Activated effector memory CD4-positive, alpha-beta T cell treated with anti-CD3 and anti-CD28 coated beads, Interleukin-2, amount 50 U/mL, for 16 hours (primary cell): ENCODE measurements at places on chromosomes 13 and 19.

- no peak for DNase-seq
Observed at GRCh38 chr13:39811051-39811450, 155.6 kb downstream of the COG6 start.

GRCh38 chr19:58511353-58512208 lies at the start of gene SLC27A5:
TSS of gene SLC27A5 (minus strand) at chr19:58511992. CDS start at chr19:58511955, 37 bp downstream.
- no peak for DNase-seq

DNA sequence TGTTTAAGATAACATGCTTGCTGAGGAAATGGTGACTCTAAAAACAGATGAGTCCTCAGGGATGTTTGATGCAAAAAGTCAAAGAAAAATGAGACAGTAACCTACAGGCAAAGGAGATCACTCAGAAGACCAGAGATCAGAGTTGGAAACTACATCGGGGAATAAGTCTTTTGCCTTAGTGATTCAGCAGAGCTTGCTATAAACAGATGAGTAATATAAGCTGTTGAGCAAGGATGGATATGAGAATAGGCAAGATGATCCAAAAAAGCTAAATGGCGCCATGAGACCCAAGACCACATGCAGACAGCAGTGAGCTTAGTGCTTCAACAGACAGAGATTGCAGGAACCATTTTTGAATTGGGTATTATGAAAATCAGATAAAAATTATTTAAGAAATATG lies 168.6 kb downstream of the POSTN start:
- DNase-seq: no peak

DNA sequence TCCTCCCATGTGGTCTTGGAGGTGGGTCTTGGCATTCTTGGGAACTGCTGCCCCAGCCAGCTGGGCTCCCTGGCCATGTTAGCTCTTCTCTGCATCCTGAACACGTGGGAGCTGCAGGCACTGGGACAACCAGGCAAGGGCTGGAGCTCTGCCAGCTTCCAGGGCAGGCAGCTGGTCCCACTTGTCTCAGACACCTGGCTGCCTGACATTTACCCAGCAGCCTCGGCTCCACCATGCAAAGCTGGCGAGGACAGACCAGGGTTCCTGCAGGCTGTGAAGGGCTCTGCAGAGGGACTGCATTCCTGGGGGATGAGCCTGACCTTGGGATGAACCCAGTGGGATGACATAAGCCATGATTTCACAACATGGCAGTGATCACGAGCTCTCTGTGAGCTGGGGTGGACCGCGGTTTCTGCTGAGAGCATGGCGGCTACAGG lies 99.0 kb upstream of the TSHZ3 start:
- no peak for DNase-seq

GRCh38 chr13:100525453-100526317 lies 62.9 kb downstream of the GGACT start:
- no peak for DNase-seq
